ENCODE measurements at places on chromosomes 1 and 21.

DNA sequence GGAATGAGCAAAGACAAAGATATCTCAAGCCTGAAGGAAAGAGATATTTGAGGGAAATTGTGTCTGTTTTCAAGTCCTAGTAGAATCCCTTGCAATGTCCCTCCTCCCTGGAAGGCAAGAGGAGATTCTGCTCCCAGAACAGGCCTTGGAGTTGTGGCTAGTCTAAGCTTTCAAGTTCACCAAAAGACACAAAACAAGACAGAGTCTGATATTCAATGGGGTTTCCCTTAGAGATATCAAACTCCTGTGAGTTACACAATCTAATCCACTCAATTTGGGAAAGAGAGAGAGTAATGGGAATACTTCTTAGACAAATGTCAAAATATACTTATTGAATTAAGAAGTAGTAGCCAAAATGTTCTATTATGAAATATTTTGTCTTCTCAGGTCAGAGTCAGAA, 162.8 kb upstream of the ADAMTS5 start:
- no peak for DNase-seq

DNA sequence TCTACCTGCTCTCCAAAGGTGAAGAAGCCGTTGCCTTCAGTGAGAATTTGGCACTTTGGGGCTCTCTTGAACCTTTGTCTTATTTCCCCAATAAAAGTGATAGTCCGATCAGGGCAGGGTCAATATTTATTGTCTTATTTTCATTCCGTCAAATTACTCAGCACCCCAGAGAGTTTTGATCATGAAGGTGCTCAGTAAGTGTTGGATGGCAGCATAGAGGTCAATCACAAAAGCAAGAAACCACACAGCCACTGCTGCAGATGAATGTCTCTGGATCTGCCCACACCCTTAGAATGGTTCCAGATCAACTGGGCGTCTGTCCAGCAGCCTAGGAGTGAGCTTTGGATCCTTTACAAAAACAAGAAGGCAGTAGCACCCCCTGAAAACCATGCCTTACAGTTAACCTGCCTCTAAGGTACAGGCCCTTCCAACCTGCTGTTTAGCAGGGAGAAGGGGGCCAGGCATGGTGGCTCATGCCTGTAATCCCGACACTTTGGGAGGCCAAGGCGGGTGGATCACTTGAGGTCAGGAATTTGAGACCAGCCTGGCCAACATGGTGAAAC, 97.3 kb downstream of the PSMG1 start:
- no peak for DNase-seq

GRCh38 chr1:245673881-245674414, 519.2 kb downstream of the KIF26B start:
- DNase-seq, result peak; percentile 19

DNA sequence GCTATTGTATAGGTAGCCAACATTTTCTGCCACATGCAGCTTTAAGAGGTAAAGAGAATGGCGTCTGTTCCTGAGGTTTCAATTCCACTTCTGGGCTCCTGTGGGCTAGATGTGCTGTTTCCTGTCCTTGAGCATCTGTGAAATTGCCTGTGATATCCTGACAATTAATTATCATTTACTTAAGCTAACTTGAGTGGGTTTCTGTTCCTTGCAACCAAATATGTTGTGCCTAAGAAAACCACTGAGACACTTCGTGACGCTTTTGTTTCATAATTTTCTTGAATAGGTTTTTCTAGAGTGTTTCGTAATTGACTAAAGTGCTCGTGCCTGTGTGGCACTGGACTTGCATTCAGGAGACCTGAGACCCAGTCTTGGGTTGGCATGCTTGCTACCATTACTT, 127.3 kb upstream of the POU3F1 start:
- no peak for DNase-seq

DNA sequence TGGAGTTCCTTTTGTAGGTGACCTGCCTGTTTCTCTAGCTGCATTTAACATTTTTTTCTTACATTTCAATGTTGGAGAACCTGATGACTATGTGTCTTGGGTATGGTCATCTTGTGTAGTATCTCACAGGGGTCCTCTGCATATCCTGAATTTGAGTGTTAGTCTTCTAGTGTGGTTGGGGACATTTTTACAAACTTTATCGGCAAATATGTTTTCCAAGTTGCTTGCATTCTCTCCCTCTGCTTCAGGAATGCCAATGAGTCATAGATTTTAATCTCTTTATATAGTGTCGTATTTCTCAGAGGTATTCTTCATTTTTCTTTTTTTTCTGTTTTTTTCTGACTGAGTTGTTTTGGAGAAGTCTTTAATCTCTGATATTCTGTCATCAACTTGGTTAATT, 684.0 kb downstream of the NCAM2 start:
- DNase-seq, result no peak

DNA sequence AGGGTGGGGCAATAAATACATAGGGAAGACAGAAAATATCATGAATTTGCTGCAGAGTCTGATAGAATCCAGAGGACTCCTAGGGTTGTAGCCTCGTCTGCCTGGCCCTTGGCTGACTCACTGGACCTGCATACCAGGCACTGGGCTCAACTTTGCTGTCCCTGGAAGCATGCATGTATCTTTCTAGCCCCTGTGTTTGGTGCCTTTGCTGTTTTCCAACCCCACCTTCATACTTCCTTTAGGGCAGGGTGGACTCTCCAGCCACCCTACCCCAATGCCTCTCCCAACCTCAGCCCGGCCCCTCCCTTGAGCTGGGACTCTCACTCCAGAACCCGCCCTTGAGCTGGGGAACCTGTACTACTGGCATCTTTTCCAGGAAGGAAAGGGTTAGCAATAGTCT, 1.2 kb downstream of the RAB25 start:
- no peak for DNase-seq

DNA sequence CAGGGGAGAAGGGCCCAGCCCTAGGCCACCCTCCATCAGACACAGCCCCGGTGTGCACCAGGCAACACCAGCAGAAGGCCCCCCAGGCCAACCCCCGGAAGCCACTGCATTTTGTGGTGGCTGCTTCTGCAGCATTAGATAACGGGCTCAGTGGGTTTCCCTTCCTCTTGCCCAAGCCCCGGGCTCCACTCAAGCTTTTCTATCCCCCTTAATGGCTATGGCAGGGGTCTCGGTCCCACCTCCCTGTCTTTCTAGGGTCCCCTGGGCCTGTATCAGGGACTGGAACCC, 18.9 kb downstream of the C1orf174 start:
- DNase-seq, result no peak

DNA sequence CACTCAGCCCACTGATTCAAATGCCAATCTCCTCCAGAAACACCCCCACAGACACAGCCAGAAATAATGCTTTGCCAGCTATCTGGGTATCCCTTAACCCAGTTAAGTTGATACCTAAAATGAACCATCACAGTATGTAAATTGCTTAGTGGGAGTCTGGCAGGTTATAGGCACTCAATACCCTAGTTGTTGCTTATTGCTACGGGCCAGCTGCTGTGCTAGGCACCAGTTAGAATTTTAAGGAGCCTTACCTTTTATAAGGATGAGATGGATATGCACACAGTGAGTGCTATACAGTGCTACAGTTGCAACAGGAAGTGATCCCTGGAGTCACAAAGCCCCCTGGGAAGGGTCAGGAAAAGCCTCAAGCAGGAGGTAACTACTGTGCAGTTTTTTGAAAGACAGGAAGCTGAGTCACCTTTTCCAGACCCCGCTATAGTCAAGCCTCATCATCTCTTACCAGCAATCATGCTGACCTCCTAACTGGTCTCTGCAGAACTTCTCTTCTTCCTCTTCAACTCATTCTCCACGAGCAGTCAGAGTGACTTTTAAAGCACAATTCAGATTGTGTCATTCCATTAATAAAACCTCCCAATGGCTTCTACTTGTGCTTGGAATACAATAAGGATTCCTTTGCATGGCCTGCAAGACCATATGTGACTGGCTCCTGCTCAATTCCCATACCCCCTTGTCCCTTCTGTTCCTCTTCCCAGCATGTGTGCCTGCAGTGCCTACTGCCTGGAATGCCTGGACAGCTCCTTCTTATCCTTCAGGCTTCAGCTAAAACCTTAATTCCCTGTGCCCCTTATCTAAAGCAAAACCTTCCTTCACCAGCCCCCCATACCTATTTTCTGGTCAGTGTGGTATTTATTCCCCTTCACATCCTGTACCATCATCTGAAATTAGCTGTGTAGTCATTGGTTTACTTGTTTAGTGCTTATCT, 10.4 kb upstream of the TLR5 start:
- DNase-seq, result no peak

DNA sequence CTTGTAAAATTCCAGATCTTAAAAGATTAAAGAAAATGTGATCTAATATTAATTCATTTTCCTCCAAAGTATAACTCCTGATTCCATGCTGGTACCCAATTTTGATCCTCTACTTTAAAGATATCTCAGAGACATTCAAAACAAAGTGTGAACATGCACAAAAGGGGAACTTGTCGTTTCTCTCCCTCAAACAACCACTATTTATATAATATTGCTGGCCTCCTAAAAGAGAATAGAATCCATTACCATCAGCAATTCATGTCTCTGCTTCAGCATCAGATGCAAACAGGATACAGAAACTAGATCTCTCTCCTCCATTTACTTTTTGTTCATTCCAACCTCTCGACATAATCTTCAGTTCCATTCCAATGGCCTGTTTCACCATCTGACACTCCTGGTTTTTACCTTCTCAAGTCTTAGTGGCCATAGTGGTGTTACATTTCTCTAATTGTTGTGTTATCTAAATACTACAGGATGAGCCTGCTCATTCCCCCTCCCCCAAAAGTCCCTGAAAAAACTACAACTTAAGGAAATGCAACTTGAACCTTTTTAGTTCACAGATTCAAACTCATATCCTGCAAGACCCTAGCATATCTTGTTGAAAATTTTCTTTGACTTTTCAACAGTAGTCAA, 4.1 kb downstream of the NRIP1 start:
- no peak for DNase-seq

GRCh38 chr1:53460211-53460634, 1.0 kb downstream of the DMRTB1 start:
- DNase-seq, result no peak

GRCh38 chr1:53651356-53651755, 87.6 kb downstream of the GLIS1 start:
- no peak for DNase-seq

GRCh38 chr1:68051475-68051874, 1.0 kb upstream of the DIRAS3 start:
- DNase-seq, result peak; percentile 63

DNA sequence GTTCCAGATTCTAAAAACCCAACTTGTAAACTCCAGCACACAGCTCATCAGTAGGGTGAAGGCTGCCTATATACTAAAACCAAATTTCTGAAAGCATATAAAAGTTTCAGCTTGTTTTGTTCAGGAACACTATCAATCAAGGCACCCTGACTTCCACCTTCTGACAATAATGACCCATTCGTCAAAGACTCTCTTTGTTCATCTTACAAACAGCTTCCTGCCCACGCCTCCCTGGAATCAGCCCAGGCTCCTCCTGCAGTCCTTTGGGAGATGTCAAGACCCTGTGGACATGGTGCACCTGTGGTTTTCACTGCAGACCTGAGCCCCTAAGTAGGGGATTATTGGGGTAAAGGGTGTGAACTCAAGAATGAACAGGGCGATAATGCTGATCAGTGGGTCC, 178.9 kb upstream of the CAMK1G start:
- DNase-seq, result no peak

DNA sequence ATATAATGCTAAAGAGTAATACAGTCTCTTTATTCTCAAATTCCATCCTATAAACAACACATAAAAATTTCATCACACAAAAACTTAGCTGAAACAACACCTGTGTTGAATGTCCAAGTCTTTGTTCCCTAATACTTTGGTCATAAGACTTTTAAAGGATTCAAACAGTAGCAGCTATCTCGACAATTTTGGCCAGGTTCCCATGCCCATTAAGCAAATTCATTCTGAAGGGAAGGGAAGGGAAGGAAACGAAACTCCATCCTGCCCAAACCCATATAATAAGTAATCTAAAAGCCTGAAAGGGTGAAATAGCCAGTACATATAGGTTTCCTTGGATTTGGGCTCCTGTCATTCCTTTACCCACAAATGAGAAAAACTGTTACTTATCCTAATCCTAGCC, 7.5 kb downstream of the IVNS1ABP start:
- DNase-seq, result no peak

DNA sequence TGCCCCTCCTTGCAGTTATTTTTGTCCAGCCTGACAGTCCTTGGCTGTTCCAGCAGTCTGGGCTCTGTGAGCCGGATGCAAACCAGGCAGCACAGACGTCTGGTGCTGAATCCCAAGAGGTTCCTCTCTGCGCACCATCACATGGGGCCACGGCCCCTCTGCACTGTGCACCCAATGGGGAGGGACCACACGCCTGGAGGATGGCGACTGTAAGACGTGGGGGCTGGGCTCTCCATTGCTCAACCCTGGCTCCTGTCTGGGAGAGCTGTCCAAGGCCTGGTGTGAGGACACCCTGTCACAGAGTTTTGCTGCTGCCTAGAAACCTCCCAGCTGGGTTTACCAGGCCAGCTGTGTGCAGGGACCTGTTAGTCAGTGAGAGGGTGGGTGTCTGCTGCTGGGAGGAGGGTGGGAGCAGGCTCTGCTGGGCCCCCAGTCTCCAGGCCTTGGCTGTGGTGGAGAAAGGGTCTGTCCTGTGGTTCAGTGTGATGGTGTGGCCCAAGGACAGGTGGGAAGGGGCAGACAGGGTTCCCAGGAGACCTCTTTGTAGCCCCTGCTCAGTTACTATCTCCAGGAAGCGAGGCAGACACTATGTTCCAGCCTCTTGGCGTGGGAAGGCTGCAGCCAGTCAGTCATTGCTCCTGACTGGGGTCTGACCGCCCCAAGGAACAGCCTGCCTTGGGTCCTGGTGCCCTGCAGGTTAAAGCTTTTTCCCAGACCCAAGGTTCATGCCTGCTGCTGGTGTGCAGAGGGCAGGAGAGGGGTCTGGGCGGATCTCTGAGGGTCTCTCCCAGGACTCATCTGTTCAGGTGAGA, 13.8 kb downstream of the HEYL start:
- no peak for DNase-seq

DNA sequence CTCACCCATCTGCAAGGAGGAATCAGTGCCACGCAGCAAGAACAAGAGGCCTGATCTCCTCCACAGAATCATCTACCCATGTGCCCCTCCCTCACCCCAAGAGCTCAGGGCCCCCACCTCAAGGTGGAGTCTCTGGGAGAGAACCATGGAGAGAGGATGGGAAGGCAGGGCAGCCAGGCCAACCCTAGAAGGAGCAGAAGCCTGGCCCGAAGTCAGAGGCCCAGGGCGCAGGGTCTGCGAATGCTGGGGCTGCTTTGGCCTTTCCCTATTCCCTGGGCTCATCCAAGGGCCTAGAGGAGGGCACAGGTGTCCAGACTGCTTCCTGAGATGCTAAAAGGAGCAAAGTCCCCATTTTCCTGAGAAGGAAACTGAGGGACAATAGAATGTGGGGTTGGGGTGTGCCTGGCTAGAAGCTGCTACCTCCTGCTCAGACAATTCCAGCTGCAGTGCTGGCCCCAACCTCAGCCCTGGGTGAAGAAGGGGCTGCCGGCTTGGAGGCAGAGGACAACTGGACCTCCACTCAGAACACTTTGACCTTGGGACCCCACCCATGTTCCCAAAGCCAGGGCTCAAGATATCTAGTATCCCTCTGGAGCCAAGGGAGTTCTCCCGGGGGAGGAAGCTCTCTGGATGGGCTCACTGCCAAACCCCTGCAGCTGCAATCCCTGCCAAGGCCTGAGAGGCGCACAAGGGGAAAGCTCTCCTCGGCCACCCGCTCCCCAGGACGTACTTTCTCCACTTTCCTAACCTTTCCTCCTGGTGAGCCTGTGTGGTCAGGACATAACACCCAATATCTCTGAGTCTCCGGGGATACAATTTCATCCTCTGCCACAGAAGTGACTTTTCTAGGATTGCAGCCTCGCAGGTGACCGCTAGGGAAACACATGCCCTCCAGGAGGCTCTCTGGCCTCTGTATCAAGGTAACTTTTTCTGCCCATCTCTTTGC, 16.6 kb upstream of the LEMD1 start:
- DNase-seq, result peak; percentile 62
